CD4-positive, alpha-beta T cell (primary cell): ENCODE measurements at places on chromosomes 2 and 18.
A peak's percentile ranks its signal among the peaks of the same experiment; 100 is the strongest.

- H3K27ac ChIP-seq: no peak overlapping the region
- DNase-seq: no peak
- no peaks in the 10 kb centered on the region for H3K4me1 ChIP-seq
- no peak overlapping the region for H3K4me3 ChIP-seq
- H3K27me3 ChIP-seq: peaks cover 2% of the 10 kb centered on the region
Measured at GRCh38 chr18:7516266-7517117, 50.6 kb upstream of the PTPRM start.

DNA sequence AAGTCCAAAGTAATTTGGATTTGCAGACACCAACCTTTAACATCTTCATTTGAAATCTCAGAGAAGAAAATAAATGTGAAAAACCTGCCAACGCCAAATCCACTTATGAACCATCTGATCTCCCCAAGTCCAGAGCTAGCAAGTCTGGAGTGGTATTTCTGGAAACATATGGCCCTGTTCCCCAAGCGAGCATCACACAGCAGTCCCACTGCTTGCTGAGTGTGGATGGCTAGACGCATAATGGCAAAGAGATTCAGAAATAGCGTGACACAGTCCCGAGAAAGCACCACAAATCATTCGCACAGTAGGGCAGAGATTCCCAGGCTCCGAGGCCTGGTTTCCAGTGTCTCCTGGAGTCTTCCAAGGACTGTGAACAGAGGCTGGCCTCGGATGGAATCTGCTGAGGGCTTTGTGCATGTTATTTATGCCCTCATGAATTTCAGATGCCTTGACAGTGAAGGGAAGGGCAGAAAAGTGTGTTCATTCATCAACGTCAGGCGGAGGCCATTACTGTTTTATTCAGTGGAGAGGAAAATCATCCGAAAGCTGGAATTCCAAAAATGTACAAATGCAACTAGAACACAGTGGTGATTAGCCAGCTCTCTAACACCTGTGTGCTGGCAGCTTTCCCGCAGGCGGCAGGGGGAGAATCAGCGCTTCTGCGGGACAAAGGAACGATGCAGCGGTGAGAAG lies 417.0 kb downstream of the EIPR1 start:
- no peaks in the 10 kb centered on the region for H3K27me3 ChIP-seq
- H3K36me3 ChIP-seq: no peaks in the 10 kb centered on the region
- no peak overlapping the region for H3K27ac ChIP-seq
- H3K4me3 ChIP-seq: no peak overlapping the region
- no peaks in the 10 kb centered on the region for H3K4me1 ChIP-seq

GRCh38 chr2:197941715-197942114 lies 137.3 kb downstream of the PLCL1 start:
- DNase-seq: no peak
- H3K4me1 ChIP-seq: peaks cover 5% of the 10 kb centered on the region
- no peak overlapping the region for H3K4me3 ChIP-seq
- no peaks in the 10 kb centered on the region for H3K27me3 ChIP-seq
- no peak overlapping the region for H3K27ac ChIP-seq

DNA sequence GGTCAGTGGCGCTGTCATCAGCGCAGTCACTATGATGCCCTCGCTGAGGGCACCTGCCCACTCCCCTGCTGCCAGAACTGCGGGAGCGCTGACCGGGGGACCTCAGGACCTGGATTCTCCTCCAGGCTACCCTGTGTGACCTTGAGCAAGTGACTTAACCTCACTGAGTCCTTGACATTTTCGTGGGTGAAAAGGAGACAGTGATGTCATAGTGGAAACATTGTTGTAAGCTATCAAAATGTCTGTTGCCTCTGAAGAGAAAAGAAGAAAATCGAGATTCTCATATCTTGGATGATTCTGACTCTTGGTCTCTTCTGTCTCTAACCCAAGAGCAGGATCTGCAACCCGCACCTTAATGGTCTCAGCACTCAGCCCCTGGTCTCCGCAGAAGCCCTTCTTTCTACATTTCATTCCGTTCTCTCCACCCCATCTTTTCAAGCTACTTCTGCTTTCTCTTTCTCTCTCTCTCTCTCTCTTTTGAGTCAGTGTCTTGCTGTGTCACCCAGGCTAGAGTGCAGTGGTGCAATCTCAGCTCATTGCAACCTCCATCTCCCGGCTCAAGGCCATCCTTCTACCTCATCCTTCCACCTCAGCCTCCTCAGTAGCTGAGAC lies 978 bp upstream of the TUBA4A start:
- H3K27ac ChIP-seq: peak overlapping the region; percentile 61
- peaks cover 23% of the 10 kb centered on the region for H3K36me3 ChIP-seq
- peak overlapping the region; percentile 88 for H3K4me3 ChIP-seq
- H3K27me3 ChIP-seq: no peaks in the 10 kb centered on the region
- peaks cover 42% of the 10 kb centered on the region for H3K4me1 ChIP-seq
